ENCODE measurements at places on chromosomes 3 and 15. TPM values are rescaled to one million over a fixed set of nuclear protein-coding genes. Genes with fewer than 3 reads are reported as not detected.

Gene STRA6
- total RNA-seq: 72.6 TPM

Gene RARB
- 7.6 TPM for total RNA-seq

Gene ITIH1
- not detected for total RNA-seq

Gene IL17RD
- 0.43 TPM for total RNA-seq

Gene ASB14
- total RNA-seq: not detected

Gene GOLGA6A
- total RNA-seq: 0.09 TPM

Gene SLC9C1
- total RNA-seq: not detected

All from A549 treated with GW870086 at 1 μM for 4 hours (cell line).